ENCODE measurements at places on chromosomes 16 and 17.

DNA sequence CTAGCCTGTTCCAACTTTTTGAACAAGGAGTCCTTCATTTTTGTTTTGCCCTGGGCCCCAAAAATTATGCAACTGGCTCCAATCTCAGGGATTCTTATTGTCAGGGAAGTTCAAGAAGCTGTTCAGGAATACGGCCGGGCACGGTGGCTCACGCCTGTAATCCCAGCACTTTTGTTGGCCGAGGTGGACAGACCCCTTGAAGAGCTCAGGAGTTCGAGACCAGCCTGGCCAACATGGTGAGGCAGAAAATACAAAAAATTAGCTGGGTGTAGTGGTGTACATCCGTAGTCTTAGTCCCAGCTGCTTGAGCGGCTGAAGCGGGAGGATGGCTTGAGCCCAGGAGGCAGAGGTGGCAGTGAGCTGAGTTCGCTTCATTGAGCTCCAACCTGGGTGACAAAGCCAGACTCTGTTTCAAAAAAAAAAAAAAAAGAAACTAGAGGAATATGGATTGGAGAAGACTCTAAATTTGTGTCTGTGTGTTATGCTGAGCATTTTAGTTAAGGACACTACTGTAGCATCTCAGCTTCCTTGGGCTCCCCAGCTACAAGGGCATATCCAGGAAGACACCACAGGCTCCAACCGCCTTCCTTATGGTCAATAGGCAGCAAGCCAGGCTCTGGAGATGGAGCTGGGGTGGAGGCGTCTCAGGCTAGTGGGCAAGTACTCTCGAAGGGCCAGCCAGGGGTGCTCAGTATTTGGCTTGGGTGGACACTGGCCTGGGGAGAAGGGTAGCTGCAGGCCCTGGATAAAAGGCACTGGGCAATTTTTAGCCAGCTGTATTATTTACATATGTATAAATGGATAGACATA lies 56.8 kb upstream of the CREBBP start:
- DNase-seq = no peak

- DNase-seq = no peak
Observed at GRCh38 chr17:79804856-79805696, 8.2 kb upstream of the CBX8 start.

- no peak for DNase-seq
Observed at GRCh38 chr17:11991461-11991860, 5.8 kb downstream of the ZNF18 start.

- DNase-seq = no peak
Observed at GRCh38 chr17:15085890-15086677, 179.0 kb downstream of the PMP22 start.

DNA sequence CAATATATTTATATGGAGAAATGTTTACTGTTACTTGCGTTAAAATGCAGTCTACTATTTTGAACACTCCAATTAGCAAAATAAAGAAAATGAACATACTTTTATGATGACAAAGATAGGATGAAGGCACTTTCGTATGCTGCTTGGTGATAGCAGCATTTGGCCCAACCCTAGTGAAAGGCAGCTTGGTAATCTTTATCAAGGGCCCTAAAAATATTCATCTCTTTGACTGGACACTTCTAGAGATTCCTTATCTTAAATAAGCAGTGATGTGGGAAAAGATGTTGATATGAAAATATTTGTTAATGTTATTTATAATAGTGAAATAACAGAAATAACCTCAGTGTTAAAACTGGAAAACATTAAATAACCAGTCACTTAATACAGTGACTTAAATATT lies 79.4 kb downstream of the NF1 start:
- DNase-seq = no peak

DNA sequence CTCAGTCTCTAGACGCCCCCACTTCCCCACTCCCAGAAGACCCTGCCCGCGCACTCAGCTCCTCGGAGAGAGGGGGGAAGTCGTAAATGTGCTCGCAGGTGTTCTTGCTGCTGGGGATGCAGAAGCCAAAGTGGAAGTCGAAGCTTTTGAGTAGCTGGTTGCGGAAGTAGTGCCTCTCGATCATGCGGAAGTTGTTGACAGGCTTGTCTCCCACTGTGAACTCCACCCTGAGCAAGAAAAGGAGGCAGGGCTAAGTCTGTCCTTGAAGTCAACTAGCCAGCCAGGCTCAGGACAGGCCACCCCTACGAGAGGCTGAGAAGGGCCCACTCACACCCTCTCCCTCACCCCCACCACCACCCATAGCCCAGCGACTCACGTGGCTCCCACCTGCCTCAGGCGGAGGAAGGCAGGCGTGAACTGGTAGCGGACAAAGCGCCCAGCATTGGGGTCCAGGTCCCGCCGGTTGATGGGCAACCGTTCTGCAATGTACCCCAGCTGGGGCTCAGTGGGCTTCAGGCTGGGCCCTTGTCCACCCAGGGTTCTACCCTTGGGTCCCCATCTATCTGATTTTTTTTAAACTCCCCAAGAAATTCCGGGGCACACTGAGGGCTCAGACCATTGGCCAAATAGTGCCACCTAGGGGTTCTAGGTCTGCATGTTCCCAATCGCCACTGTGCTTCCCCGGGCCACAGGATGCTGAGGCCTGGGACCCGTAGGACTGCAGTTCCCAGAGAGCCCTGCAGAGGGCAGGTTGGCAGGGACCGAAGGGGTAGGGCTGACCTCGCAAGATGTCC lies 4.6 kb downstream of the UNC119 start:
- no peak for DNase-seq

DNA sequence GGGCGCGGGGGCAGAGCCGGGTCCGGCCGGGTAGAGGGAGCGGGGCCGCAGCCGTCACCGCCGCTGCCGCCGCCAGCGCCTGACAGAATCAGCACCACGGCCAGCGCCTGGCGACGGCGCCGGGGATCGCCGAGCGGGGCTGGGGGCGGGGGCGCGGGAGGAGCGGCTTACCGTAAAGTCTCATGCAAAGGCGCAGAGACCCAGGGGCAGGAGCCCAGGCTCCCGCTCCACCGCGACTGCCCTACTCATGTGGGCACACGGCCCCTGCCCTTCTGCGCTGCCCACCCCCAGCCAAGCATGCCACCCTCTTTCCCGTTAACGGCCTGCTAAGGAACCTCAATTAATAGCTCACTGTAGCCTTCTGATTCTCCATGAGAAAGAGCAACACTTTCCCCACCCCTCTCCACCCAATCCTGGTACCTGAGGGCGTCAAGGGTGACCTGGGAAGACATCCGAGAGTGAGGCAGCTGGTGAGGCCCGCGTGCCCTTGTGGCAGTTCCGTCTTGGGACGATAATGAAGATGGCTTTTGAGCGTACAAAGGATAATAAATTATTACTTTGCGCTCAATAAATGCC lies at the start of gene SEZ6:
TSS of gene SEZ6 (minus strand) at position 98 of the 576 bp plus-strand sequence. CDS start 164 bp downstream, outside the sequence.
- DNase-seq = no peak

DNA sequence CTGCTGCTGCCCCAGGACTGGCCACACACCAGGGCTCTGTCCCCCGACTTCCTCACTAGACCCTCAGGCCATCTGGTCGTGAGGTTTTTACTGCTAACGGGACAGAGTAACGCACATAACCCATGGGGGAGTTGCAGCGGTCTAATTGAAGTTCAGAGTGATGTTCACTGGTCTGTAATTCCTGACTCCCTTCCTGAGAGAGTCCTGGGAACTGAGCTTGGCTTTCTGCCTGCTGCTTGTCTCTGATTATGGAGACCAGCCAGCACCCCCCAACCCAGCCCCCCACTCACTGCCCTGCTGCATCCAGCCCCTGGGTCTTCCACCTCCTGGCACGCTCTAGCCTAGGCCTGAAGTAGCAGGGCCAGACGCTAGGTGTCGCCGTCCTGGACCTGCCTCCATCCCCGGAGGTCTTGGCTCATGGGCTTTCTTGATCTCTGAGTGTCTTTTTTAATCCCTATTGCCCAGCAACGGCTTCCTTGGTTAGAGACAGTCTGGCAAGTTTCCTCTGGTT lies 192.9 kb downstream of the CCDC182 start:
- no peak for DNase-seq

DNA sequence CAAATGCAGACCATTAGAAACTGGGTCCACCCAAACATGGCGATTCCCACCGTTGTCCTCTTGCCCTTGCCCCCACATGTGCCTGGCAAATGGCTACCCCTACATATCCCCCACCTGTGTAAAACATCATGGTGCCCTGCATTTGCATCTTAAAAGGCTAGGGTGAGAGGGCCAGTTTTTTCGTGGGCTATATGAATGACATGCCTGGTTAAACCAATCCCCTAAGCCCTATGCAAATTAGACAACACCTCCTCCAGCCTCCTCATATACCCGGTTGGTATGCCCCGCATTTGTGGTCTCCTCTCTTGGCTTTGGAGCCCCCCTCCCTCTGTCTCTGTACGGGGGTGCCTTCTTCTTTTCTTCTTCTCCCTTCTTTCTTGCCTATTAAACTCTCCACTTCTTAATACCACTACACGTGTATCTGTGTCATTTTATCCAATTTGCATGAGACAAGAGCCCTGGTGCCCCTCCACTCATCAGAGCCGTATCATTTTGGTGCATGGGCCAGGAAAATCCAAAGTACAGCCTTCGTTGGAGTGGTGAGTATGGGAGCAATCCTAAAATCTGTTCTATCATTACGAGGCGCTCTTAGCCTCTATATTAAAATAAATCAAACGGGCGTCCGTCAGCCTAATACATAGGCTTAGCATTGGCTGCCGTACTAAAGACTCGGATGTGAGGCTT lies 30.1 kb downstream of the QPRT start:
- no peak for DNase-seq

DNA sequence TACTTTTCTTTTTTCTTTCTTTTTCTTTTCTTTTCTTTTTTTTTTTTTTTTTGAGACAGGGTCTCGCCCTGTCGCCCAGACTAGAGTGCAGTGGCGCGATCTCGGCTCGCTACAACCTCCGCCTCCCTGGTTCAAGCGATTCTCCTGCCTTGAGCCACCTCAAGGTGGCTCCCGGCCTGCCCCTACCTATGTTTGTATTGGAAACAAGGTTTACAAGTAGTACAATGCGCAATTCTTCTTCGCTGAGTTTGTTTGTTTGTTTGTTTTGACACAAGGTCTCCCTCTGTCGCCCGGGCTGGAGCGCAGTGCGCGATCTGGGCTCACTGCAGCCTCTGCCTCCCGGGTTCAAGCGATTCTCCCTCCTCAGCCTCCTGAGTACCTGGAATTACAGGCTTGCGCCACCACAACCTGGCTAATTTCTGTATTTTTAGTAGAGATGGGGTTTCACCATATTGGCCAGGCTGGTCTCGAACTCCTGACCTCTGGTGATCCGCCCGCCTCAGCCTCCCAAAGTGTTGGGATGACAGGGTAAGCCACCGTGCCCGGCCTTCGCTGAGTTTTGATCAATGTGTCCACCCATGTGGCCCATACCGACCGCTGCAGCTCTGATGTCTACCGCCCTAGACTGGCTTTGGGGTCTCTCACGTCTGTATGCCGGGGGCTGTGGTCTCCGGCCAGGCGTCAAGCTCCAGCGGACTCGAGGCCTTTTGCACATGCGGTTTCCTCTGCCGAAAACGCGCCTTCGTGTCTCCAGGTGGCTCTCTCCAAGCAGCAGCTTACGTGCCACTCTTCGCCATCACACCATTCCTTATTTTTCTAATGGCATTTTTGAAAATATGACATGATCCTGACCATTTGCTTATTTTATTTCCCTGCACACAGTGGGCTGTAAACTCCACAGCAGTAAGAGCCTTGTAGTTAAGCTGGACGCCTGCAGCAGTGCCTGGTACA lies 1.1 kb upstream of the YBX2 start:
- DNase-seq = no peak

- no peak for DNase-seq
Observed at GRCh38 chr17:78458736-78459335, 80.4 kb downstream of the PGS1 start.

All from stimulated activated CD8-positive, alpha-beta memory T cell treated with anti-CD3 and anti-CD28 coated beads, Interleukin-4, amount 100 ng/mL, for 1 hour (primary cell).